ENCODE measurements at places on chromosomes 12 and 14.

- no peak for DNase-seq
Observed at GRCh38 chr12:51753980-51754675, 94.4 kb downstream of the FIGNL2 start.

DNA sequence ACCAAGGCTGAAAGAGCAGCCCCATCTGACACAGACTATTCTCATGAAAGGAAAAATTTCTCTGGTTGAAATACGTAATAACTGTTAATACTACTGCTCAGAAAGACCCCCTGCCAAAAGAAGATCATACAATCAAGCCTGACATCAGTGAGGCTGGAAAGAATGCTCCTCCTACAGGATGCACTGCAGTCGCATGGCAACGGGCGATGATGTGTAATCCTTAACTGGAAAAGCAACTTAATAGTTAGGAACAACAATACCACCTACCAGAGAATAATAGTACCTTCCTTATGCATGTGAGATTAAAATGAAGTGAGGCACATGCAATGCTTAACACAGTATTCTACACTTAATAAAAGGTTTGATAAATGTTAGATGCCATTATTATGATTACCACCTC, 1.2 kb upstream of the GOLGA5 start:
- DNase-seq, result peak; percentile 16

GRCh38 chr14:69263364-69263763, 3.4 kb downstream of the GALNT16 start:
- DNase-seq, result no peak

DNA sequence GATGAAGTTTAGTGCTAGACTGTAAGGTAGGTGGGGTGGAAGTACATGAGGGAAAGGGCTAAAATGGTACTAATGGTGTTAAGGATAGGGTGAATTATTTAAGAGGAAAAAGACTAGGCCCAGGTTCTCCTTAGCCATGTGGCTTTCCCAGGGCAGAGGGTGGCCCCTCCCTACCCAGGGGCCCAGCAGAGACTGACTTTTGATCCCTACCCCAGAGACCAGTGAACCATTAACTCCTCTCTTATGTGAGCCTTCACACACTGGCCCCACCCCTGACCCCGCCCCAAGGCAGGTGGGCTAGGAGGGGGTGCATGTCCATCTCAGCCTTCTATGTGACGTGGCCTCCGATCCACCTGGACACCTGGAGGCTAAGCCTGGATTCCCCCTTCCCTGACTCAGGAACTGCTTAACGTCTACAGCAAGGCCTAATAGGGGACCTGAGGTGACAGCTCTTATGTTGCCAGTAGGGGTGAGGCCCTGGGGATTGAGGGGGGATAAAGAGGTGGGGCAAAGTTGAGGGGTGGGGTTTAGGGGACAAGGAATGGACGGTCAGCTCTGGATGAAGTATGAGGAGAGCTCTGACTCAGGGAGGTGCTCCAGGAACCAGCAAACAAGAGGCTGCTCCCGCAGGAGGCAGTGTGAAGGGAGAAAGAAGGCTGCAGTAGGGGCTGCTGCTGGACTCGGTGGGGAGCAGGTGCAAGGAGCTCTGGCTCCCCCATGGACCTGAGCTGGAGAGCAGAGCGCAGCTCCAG, 757 bp downstream of the SLC39A5 start:
- no peak for DNase-seq

- no peak for DNase-seq
Observed at GRCh38 chr14:93045965-93046704, 69.6 kb downstream of the ITPK1 start.

- DNase-seq, result peak; percentile 62
Observed at GRCh38 chr14:63388766-63389431, 70.2 kb upstream of the GPHB5 start.

DNA sequence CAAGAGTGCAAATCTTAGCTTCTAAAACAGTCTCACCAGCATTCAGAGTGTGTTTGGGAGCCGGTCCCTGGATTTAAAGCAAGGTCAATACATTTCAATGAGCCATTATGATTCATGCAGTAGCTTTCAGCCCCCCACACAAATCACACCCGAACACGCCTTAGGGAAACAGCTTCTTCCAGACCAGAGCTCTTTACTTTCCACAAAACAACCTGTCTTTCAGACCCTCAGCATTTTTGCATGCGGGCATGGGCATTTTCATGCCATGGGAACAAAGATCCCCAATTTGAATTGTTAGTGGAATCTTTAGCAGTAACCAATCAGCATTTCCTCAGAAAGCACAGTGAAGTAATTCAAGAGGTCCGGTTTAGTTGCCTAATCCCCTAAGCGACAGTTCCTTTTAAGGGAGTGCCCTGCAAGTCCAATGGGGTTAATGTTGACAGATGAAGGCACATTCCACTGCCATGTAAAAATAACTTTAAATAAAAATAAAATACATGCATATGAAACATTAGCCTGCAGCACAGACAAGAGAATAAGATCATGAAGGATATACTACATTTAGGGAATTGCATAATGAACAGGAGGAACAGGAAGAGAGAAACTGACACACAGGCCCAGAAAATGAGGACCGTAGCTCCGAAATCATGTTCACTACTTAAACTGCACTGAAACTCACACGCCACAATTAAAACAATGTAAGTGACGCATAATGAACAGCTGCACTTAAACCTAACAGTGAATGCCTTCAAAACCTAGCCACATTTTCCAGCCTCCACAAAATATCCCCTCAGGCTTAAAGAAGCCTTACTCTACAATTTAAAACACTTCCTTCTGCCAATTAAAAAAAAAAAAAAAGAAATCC, 4.0 kb downstream of the VPS37B start:
- DNase-seq, result peak; percentile 66
